MCF 10A (cell line): ENCODE measurements at places on chromosomes 16 and 17.

DNA sequence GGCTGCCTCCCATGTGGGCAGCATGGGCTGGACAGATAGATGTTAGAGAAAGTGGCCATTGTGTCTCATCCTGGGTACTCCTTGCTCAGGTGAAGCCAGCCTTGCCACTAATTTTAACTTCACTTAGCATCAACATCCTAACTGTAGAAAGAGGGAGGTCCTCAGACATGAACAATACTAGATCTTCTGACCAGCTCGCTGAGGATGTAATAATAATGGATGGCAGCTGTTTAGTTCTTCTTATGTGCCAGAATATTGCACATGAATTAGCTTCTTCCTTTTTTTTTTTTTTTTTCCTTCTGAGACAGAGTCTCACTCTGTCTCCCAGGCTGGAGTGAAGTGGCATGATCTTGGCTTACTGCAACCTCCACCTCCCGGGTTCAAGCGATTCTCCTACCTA is 232.4 kb downstream of the CCDC182 start:
- H3K4me1 ChIP-seq, result peaks cover 12% of the 10 kb centered on the region
- peaks cover 14% of the 10 kb centered on the region for H3K36me3 ChIP-seq
- H3K27me3 ChIP-seq, result no peaks in the 10 kb centered on the region
- H3K4me3 ChIP-seq, result no peak overlapping the region

GRCh38 chr16:66604376-66605176 is at the start of gene CMTM3:
CMTM3 (plus strand) TSS chr16:66604704; CDS start chr16:66604806, 102 bp downstream.
- H3K36me3 ChIP-seq, result peaks cover 7% of the 10 kb centered on the region
- H3K4me1 ChIP-seq, result peaks cover 15% of the 10 kb centered on the region
- peak; percentile 40 for DNase-seq

DNA sequence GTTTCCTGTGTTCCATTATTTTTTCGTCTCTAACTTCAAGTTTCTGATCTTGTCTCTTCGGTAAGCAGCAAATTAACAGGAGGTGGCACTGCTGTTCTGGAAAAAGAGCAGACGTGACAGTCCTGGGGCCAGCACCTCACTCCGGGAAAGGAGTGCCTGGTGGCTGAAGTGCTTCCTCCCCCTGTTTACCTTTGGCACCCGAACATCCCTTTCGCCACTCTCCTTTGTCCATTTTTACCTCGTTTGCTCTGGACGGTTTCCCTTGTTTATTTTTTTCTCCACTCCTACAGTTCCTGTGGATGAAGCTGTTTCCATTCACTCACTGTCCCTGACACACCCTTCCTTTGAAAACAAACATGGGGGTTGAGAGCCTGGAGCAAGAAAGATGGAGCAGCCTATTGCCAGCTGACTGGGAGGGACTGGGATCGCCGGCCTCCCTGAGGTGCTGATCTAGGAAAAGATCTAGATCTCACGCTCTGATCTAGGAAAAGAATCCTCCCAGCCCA is 12.6 kb downstream of the SAP30BP start:
- peak; percentile 92 for DNase-seq
- H3K27me3 ChIP-seq, result no peaks in the 10 kb centered on the region
- peak overlapping the region; percentile 60 for H3K4me3 ChIP-seq
- H3K27ac ChIP-seq, result peak overlapping the region; percentile 91

DNA sequence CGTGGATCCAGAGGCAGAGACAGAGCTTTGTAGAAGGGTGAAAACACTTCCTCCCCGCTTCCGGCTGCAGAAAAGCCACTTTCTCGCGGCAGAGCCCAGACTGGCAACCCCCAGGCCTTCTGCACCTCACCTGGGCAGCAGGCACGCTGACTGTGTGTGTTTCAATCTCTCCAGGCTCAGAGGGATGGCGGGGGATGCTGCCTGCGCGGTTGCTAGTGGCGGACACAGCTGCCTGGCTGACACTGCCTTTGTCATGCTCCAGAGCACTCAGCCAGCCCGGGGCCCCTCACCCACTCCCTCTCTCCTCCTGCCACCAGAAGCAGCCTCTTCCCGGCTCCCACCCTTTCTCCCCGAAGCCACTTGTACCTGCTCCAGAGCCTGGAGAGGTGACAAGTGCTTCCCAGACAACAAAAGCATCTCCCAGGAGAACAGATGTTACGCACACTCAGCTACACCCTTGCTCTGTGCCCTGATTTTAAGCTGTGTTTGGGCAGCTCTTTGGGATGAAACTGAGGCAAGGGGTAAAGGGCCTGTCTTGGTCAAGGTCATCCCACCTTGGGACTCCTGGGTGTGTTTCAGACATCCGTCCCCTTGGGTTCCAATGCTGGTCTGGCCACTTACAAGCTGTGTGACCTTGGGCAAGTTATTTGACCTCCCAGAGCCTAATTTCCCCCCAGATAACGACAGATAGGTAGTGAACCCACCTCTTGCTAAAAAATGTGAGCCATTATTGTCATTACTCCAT is 9.2 kb upstream of the GLIS2 start:
- H3K4me3 ChIP-seq, result peak overlapping the region; percentile 84
- H3K27me3 ChIP-seq, result no peaks in the 10 kb centered on the region
- H3K4me1 ChIP-seq, result peaks cover 8% of the 10 kb centered on the region
- DNase-seq, result no peak
- H3K36me3 ChIP-seq, result peaks cover 22% of the 10 kb centered on the region

DNA sequence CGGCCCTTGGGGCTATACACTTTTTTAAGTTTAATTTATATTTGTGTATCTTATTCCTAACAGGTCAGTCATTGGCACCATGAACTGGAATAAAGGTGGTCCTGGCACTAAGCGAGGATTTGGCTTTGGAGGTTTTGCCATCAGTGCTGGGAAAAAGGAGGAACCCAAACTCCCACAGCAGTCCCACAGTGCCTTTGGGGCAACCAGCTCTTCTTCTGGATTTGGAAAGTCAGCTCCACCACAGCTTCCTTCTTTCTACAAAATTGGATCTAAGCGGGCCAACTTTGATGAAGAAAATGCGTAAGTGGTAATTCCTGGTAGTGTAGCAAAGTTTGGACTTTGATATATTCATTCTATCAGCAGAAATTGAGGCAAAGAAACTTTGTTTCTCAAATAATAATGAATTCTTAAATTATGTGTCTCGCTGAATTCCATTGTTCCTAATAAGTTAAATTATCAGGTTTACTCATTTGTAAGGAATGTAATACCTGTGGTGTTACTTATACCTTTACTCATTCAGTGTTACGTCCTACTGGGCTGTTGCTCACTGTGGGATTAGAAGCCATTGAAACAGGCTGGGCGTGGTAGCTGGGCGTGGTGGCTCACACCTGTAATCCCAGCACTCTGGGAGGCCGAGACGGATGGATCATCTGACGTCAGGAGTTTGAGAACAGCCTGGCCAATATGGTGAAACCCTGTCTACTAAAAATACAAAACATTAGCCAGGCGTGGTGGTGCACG is 13.2 kb downstream of the DDX42 start:
- H3K27me3 ChIP-seq, result no peaks in the 10 kb centered on the region
- peaks cover 73% of the 10 kb centered on the region for H3K36me3 ChIP-seq
- H3K27ac ChIP-seq, result no peak overlapping the region

GRCh38 chr16:87936375-87937230 is at the start of gene CA5A:
CA5A (minus strand) TSS chr16:87936529; CDS start chr16:87936450, 79 bp downstream.
- H3K4me1 ChIP-seq, result no peaks in the 10 kb centered on the region
- H3K27me3 ChIP-seq, result peaks cover 33% of the 10 kb centered on the region
- no peak within 1 kb of the TSS for H3K27ac ChIP-seq

- H3K4me1 ChIP-seq, result no peaks in the 10 kb centered on the region
- no peak for DNase-seq
- peaks cover 10% of the 10 kb centered on the region for H3K27me3 ChIP-seq
- no peak overlapping the region for H3K4me3 ChIP-seq
- no peaks in the 10 kb centered on the region for H3K36me3 ChIP-seq
These were observed 41.3 kb downstream of the SLC47A1 start for GRCh38 chr17:19574956-19575355.
